Mesendoderm (in vitro differentiated cells): ENCODE measurements at places on chromosomes 12 and 14.

DNA sequence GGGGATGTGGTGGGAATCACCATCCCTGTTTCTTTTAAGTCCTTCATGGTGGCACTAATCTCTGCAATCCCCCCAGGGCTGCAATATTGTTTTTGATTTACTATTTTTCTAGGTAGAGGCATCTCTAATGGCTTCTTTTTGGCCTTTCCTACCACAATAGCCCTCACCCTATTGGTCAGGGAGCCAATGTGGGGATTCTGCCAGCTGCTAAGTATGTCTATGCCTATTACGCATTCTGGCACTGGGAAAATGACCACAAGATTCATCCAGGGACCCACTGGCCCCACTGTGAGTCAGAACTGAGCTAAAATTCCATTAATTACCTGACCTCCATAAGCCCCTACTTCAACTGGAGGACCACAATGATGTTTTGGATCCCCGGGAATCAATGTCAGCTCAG lies 15.9 kb upstream of the GLIPR1L2 start:
- H3K27ac ChIP-seq: no peak overlapping the region
- H3K36me3 ChIP-seq: no peaks in the 10 kb centered on the region
- no peak for DNase-seq
- H3K4me3 ChIP-seq: no peak overlapping the region

DNA sequence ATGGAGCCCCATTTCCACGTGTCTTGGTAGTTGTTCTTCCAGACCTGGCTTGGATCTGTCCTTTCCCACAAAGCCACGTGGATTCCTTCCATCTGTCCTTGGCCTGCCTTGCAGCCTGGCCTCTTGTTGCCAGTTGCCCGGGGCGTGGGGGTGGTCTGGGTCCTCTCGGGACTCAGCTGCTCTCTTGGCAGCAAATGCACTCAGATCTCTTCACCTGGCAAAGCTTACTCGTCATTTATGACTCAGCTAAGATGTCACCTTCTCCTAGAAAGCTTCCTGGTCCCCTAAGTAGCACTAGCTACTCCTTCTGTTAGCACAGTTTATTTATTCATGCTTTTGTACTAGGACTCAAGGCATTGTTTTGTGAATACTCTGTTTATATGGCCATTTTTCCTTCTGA lies 13.6 kb downstream of the PLEKHG3 start:
- H3K27ac ChIP-seq: no peak overlapping the region
- peaks cover 54% of the 10 kb centered on the region for H3K4me1 ChIP-seq
- DNase-seq: peak; percentile 23
- H3K27me3 ChIP-seq: no peaks in the 10 kb centered on the region
- H3K36me3 ChIP-seq: no peaks in the 10 kb centered on the region
- no peak overlapping the region for H3K4me3 ChIP-seq

DNA sequence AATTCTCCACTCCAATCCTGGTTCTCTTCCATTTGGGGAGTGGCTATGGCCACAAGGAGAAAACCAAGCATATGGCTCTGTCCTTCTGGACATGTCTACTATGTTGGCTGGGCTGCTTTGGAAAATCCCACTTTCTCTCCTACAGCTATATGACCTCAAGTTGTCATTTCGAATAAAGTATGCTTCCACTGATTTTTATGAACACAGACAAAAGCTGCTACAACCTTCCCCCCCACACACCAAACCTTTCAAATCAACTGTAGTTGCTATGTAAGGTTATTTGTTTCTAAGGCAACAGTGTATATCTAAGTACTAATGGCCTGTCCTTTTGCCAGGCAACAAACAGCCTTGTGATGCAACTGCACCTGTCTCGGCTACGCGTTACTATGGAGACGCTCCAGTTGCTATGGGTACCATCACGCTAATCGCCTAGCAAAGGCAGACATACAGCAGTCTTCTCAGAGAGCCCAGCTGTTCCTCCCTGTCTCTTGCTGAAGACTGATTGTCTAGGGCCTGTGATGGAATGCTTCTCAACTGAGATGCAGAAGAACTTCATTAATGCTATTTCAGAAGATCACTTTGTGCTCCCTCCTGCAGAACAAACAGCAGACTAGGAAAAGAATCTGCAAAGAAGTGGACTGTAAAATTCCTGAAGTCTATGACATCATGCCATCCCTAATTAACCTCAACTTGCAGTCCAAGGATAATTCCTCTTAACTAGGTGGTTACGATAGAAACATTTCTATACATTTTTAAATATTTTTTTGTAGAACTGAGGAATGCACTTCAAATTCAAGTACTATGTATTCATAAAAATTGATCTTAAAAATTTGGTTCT lies 67.6 kb downstream of the FOXN3 start:
- no peak overlapping the region for H3K27ac ChIP-seq
- no peak overlapping the region for H3K4me3 ChIP-seq
- H3K4me1 ChIP-seq: peaks cover 10% of the 10 kb centered on the region
- H3K27me3 ChIP-seq: no peaks in the 10 kb centered on the region

DNA sequence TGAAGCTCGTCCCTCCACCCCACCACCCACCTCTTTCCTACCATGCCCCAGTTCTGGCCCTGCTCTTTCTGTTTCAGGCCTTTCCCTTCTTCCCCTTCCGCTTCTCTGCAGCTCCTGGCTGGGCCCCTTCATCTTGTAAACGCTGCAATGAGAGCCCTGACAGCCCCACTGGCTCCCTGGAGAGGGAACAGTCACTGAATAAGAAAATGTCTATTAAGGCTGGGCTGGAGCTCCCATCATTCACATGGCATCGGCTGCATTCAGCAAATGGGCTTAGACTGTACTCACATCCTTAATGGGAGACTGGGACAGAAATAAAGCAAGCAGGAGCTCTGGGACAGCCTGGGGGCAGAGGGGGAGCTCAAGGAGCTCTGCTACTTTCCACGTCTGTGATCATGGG lies 45.2 kb upstream of the TUNAR start:
- H3K27me3 ChIP-seq: no peaks in the 10 kb centered on the region
- no peaks in the 10 kb centered on the region for H3K4me1 ChIP-seq
- DNase-seq: no peak
- no peaks in the 10 kb centered on the region for H3K36me3 ChIP-seq
- no peak overlapping the region for H3K27ac ChIP-seq

- no peaks in the 10 kb centered on the region for H3K4me1 ChIP-seq
- H3K27me3 ChIP-seq: no peaks in the 10 kb centered on the region
- no peak overlapping the region for H3K4me3 ChIP-seq
- H3K27ac ChIP-seq: no peak overlapping the region
- H3K36me3 ChIP-seq: no peaks in the 10 kb centered on the region
These were observed 18.1 kb upstream of the DUSP6 start for GRCh38 chr12:89370421-89370831.

GRCh38 chr12:3661028-3661427 lies 91.9 kb downstream of the CRACR2A start:
- DNase-seq: no peak
- no peaks in the 10 kb centered on the region for H3K36me3 ChIP-seq
- H3K4me1 ChIP-seq: no peaks in the 10 kb centered on the region
- no peaks in the 10 kb centered on the region for H3K27me3 ChIP-seq

DNA sequence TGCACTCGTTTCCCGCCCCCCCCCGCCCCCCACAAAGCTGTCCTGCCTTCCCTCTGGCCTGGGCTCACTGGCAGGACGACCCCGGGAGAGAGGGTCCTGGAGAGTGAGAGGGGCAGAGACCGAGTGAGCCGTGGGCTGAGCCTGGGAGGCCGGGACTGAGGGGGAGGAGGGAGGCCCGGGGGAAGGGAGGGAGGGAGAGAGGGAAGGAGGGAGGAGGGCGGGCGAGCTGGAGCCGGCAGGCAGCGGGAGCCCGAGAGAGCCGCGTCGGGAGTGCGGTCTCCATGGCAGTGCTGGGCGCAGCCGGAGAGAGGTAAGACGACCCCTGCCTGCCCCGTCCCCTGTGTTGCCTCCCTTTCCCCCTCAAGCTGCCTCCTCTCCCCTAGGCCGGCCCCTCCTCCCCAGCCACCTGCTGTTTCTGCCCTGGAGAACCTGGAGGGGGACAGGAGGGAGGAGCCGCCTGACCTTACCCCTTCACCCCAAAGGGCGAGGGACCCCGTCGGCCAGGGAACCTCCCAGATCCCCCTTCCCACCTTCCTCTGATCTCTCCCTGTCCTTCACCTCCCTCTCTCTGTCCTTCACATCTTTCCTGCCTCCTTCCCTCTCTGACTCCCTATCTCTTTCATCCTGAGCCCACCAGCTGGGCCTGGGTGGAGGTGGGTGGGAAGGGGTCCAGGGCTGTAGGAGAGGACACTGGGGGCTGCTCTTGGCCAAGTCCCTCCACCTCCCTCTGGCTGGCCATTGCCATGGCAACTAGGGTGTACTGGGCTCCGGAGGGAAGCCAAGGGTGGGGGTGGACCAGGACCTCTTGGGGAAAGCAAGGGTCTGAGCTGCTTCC lies at the start of gene GPR162:
GPR162 (plus strand) TSS at position 231 of the 835 bp plus-strand sequence. CDS start 2,078 bp downstream, outside the sequence.
- H3K27me3 ChIP-seq: peaks cover 2% of the 10 kb centered on the region
- peak within 1 kb of the TSS; percentile 41 for H3K4me3 ChIP-seq
- DNase-seq: peak; percentile 84
- H3K4me1 ChIP-seq: peaks cover 9% of the 10 kb centered on the region

DNA sequence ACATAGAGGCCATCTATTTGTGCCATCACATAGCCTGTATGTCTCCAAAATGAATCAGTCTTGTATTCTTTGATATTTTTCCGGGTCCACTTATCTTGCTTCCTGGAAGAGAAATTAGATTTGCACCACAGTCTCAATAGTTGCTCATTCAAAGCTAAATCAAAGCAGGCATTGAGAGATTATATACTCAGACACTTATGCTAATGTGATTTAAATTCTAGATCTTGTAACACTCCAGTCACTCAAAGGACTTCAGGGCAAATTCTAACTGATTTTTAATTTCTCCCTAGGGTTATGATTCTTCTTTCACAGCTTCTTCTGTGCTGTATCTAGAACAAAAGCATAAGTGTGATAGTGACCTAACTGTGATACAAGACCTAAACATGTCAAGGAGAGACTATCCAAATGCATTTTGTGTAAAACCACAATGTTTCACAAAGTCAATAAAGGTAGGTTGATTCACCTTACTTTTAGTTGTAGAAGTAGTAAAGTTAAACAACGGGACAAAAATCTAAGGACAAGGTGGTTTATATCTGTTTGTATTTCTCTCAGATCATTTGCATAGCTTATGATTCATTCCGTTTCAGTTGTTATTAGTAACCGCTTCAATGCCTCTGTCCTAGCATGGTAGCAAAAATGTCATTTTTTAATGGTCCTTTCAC lies 26.8 kb downstream of the PLBD1 start:
- no peak overlapping the region for H3K27ac ChIP-seq
- H3K4me3 ChIP-seq: no peak overlapping the region
- no peak for DNase-seq
- no peaks in the 10 kb centered on the region for H3K27me3 ChIP-seq
- no peaks in the 10 kb centered on the region for H3K4me1 ChIP-seq

- no peak overlapping the region for H3K27ac ChIP-seq
- DNase-seq: no peak
- no peaks in the 10 kb centered on the region for H3K4me1 ChIP-seq
- no peaks in the 10 kb centered on the region for H3K36me3 ChIP-seq
- no peak overlapping the region for H3K4me3 ChIP-seq
These were observed 390.6 kb downstream of the PRKD1 start for GRCh38 chr14:29536886-29537511.

DNA sequence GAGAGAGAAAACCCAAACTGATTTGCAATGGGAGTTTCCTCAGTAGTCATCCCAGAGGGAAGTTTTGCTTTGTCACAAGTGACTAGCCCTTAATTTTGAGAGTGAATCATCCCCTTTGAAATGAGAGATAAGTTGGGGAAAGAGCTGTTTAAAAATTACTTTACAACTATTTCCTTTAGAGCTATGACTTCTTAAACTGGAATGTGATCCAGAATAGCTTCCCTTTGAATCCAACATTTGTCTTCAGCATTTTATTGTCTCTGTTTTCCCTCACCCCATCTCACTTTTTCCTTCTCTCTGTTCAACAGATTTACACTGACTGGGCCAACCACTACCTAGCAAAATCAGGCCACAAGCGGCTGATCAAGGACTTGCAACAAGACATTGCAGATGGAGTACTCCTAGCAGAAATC lies 109.3 kb downstream of the NAV3 start:
- H3K4me3 ChIP-seq: no peak overlapping the region
- H3K36me3 ChIP-seq: no peaks in the 10 kb centered on the region
- H3K4me1 ChIP-seq: no peaks in the 10 kb centered on the region
- H3K27ac ChIP-seq: no peak overlapping the region
- peak; percentile 54 for DNase-seq

DNA sequence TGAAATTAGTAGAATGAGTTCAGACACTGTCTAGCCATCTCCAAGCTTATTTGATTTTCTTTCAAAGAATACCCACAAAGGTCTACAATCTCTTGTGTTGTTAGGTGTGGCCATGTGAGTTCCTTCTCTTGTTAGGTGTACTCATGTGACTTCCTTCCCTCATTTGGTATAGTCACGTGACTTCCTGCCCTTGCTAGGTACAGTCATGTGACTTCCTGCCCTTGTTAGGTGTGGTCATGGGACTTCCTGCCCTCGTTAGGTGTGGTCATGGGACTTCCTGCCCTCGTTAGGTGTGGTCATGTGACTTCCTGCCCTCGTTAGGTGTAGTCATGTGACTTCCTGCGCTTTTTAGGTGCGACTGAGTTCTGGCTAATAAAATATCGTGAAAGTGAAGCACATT lies 179.6 kb downstream of the TMX1 start:
- no peak overlapping the region for H3K4me3 ChIP-seq
- peaks cover 5% of the 10 kb centered on the region for H3K4me1 ChIP-seq
- H3K27me3 ChIP-seq: no peaks in the 10 kb centered on the region
- no peaks in the 10 kb centered on the region for H3K36me3 ChIP-seq
- DNase-seq: no peak

- H3K27ac ChIP-seq: no peak overlapping the region
- no peak overlapping the region for H3K4me3 ChIP-seq
- H3K4me1 ChIP-seq: no peaks in the 10 kb centered on the region
- peak; percentile 45 for DNase-seq
These were observed 379.1 kb downstream of the NELL2 start for GRCh38 chr12:44497044-44497443.

- no peak overlapping the region for H3K27ac ChIP-seq
- H3K27me3 ChIP-seq: no peaks in the 10 kb centered on the region
- H3K4me3 ChIP-seq: no peak overlapping the region
- H3K36me3 ChIP-seq: no peaks in the 10 kb centered on the region
- DNase-seq: peak; percentile 54
- H3K4me1 ChIP-seq: peaks cover 2% of the 10 kb centered on the region
These were observed 19.2 kb downstream of the DNM1L start for GRCh38 chr12:32698285-32698684.

DNA sequence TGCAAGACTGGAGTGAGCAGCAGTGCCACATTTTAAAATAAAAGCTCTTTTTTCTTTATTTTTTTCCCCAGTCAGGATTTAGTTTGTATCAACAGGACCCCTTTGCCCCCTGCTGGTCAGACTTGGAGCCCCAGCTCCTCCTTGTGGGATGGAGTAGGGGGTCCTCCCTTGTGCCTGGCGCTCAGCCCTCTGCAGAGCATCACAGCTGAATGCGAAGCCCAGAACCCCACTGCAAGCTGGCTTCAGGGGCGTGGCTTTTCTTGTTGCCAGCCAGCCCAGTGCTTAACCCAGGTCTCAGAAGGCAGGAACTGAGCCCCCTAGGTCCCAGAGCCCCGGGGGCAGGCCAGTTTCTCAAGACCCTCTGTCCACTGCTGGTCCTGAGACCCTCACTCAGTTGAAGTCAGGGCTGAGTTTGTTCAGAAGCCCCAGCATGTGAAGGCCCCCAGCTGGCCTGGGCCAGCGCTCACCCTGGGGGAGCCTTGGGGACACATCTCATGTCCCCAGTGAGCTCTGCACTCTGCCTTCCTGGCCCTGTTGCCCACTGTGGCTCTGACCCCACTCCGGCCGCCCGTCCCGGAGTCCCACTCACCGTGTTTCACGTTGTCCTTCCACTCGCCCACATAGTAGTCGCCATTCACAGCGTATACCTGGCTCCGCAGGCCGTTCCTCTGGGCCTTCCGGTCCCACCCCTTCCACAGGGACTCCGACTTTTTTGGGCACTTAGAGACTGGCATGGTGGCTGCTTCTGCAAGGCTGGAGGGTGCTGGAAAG lies 519 bp downstream of the MORN3 start:
- H3K27ac ChIP-seq: no peak overlapping the region
- H3K27me3 ChIP-seq: no peaks in the 10 kb centered on the region
- H3K36me3 ChIP-seq: no peaks in the 10 kb centered on the region
- peak; percentile 83 for DNase-seq
- no peak overlapping the region for H3K4me3 ChIP-seq
